ENCODE measurements at places on chromosomes 6 and 20.

- no peak for DNase-seq
Observed at GRCh38 chr6:151443911-151444621, 7.9 kb downstream of the RMND1 start.

DNA sequence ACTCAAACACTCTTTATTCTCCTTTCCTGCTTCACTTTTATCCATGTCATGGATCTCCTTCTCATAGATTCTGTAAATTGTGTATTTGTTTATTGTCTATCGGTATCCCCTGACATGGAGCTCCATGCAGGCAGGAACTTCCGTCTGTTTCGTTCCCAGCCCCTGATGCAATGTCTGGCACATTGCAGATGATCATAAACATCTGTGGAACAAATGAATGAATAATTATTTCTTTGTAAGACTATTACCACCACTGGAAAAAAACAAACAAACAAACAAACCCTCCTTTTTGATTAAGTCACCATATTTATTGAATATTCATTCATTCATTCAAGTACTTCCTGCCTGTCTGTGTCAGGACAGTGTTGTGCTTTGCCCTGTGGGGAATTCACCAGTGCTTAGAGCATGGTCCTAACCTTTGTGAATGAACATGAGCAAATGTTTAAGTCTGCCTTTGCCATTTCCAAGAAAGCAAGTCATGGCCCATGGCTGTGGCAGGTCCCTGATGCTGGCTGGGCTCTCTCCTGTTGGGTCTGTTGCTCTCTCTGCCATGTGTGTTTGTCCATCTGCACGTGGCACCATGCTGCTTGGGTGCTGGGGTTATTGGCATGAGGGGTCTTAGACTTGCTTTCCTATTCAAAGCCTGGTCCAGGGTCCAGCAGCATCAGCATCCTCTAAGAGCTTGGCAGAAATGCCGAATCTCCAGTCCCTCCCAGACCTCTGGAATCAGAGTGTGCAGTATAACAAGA lies 47.5 kb upstream of the NAA20 start:
- no peak for DNase-seq

- DNase-seq = no peak
Observed at GRCh38 chr20:19129976-19130612, 82.3 kb upstream of the SLC24A3 start.

DNA sequence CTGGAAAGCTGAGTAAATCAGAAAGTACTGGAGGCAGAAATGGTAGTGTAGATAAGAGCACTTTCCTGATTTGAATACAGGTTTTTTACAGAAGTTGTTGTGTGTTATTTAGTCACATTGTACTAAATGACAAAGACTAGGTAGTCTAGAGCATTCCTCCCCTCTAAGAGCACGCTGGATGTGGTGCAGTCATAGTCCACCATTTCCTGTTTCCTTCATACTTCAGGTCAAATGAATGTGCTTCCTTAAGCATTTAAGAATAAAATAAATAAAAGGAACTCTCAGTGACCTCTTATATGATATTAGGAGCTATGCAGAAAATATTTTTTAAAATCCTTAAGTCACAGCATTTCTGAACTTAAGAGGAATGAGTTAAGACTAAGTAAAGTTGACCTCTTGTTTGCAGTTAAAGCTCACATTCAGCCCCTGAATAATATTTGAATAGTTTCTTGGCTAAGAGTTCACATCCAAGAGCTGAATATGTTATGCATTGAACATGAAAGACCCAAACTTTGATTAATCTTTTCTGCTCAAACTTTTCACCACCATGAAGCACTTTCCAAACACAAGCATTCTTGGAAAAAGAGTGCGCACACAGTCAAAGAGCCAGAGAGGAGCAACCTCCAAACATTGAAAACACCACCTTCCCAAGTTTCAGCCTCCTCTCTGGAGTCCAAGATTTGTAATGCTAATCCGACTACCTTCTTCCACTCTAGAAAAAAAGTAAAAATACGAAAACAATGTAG lies 53.4 kb upstream of the TMEM30A start:
- DNase-seq = no peak

GRCh38 chr20:20829681-20830080 lies 117.2 kb upstream of the RALGAPA2 start:
- DNase-seq = no peak

Measured in H54 (cell line).